ENCODE measurements at places on chromosomes 7 and 10.

DNA sequence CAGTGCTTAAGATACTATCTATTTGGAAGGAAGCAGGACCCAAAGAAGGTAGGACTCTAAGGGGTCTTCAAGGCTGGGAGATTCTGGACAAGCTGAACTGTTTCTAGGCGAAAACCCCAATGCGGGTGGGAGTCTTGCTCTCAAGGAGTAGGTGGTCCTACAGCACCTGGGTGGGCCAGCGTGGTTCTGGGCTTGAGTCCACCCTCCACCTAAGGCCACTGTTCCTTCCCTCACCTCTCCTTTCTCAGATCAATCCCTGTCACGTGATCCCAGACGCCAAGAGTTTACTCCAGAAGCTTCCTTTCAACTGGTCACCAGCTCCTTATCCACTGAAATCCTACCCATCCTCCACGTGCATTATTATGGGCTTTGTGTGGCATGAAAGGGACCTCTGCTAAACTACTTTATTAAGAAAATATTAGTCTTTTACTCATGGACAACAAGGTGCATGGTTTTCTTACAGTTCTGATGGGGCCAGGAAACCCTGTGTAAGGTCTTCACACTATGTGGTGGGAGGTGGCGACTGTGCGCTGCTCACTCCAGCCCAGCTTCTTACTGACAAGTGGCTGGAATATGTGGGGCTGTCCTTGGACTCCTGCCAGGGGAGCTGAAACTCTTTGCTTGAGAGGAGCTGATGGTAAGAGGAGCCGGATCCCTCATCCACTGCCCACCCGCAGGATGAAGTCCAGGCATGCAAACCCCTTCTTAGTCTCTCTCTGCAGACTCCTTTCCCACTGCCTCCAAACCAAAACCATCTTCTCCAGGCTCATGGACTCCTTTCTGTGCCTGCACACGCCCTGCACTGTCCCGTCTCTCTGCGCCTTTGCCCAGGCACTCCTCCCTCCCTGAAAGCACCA is 1.6 kb downstream of the ZNF746 start:
- no peak for DNase-seq

DNA sequence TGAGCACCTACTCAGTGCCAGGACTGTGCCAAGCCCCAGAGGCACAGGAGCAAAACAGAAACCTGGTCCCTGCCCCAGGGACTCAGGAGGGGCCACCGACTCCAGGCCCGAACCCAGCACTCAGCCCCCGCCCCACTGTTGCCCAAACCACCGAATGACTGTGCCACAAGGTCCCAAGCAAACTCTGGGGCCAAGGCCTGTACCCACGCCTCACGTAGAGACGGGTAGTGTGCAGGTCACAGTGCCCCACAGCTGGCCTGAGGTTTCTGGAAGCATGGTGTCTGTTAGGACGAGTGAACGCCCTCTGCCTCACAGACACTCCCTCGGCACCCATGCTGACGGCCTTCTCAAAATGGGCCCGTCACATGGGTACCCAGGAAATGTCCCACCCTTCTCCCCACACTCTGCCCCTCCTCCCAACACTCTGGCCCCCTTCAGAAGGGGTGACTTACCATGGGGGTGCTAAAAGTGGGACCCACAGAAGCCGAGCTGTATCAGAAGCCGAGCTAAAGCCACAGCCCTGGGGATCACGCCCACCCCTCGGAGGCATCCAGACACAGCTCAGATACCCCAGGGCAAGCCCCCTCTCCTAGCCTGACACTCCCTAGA is 44.2 kb downstream of the CTBP2 start:
- no peak for DNase-seq

DNA sequence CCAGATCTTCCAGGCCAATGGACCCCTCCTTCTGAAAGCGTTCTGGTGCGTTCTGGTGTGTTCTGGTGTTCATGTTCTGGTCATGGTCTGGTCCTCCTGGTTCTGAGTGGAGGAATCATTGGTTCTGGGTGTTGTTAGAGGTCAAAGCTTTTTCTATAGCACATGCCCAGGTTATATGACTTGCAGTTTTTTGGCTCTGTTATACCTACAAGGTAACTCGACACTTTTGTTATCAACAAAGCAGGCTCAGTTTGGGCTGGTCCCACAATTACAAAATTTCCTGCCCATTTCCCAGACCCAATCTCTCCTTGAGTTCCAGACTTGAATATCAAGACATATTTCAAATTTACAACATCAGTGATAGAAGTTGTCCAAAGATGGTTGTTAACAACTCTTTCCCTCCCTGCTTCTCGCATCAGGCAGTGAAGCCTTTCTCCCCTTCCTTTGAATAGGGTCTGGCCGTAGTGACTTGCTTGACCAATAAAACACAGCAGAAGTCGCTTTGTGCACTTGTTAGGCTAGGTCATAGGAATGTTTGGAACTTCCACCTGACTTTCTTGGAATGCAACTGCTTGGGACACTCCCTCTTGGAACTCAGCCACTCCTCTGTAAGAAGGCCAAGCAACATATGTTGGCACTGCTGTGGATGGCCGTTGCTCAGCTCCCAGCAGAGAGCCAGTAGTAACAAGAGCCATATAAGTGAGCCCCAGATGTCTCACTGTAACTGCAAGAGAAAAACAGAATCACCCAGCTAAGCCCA is 83.1 kb upstream of the STEAP1B start:
- DNase-seq, result no peak

GRCh38 chr7:18960725-18961124 is 156.7 kb downstream of the TWIST1 start:
- no peak for DNase-seq

- no peak for DNase-seq
Measured at GRCh38 chr7:92754919-92755581, 81.3 kb downstream of the CDK6 start.

- no peak for DNase-seq
Measured at GRCh38 chr7:149561072-149561471, 63.5 kb upstream of the ZNF746 start.

GRCh38 chr7:77665161-77665560 is 31.1 kb upstream of the RSBN1L start:
- no peak for DNase-seq

- DNase-seq, result no peak
Measured at GRCh38 chr7:118059209-118059608, 124.8 kb upstream of the LSM8 start.

DNA sequence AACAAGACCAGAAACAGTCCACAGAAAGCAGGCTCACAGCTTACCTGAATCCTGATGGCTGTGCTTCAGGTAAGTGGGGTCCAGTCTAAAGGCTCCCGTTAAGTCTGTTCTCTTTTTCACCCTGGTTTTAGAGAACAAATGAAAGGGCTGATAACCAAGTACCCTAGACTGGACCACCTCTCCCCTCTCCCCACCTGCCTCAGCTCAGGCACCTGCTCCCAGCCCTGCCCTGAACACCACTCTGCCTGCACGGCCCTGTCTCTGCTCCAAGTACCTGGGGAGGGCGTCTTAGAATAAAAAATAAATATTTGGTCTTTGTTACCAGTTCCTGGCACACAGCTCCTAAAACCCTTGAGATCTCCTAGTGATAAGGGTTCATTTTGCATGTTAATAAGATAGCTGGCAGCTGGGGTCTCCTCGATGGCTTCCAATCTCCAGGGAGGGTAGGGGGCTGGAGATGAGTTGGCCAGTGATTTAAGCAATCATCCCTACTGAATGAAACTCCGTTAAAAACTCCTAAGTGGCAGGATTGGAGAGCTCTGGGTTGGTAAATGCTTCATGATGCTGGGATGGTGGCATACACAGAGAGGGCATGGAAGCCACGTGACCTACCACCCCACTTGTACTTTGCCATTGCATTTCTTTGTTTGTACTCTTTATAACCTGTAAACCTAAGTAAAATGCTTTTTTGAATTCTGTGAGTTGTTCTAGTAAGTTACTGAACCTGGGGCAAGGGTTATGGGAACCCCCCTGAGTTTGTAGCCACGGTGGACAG is 29.8 kb upstream of the FIGNL1 start:
- DNase-seq, result no peak

DNA sequence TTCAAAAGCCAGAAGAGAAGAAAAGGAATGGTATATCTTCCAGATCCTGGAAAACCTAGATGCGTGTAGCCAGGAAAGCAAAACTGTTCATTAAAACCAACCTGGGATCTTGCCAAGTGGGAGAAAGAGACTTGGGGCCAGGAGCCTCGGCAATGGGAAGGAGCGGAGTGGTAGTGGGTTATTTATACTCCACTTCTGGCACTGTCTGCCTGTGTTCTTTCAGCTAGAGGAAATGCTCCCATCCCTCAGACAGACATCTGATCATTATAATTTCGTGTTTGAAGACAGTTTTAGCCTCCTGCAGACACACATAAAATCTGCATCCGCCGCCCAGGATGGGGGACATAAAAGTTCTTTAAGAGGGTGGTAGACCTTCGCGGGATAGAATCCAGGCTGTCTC is 421.6 kb downstream of the RPS24 start:
- no peak for DNase-seq

DNA sequence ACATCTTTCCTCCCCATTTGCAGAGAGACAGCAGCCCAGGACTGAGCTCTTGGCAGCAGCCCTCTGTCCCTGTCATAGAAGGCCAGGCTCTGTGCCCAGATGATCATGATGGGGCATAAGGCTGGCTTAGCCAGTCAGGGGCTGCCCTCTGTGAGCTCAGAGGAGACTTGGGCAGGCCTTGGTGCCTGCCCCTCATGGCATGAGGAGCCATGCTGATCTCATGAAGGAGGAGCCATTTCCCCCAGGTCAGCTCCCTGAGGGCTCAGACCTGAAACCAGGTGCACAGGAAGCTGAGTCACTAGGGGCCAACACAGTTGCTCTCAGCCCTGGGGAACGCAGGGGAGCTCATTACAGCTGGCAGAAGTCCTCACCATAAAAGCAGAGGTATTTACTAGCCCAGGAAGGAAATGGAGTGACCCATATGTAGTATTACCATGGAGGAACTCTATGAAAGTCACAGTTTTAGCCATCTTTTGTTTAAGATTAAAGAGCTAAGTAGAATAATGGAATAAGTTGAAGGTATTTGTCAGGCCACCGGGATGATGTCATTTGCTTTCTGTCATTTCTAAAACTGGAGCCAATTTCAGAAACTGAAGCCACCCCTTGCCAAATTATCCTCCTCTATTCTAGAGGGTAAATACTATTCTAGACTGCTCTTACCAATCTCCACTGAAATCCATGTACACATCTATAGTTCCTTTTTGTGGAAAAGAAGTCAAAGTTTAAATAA is 362.4 kb upstream of the ZNF32 start:
- no peak for DNase-seq

GRCh38 chr7:55124989-55125875 is 106.4 kb downstream of the EGFR start:
- DNase-seq, result no peak

DNA sequence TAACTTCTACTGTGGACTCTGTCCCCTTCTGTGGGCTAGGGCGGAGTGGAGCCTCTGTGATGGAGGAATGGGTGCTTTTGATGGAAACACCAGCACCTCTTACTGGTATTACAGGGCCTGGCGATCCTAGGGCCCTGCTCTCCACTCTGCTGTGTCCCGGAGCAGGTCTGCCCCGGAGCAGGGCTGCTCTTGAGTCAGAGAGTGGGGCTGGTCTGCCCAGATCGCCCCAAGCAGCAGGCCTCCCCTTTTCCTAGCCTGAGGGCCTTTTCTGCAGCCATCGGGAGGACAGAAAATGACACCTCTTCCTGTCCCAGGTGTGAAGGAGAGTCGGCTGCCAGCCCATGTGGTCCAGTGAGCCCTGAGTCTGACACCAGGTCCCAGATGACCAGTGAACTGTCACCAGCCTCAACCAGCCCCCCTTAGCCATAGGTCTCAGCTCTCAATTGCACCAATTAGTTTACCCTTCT is 1.4 kb downstream of the ZNF282 start:
- no peak for DNase-seq

DNA sequence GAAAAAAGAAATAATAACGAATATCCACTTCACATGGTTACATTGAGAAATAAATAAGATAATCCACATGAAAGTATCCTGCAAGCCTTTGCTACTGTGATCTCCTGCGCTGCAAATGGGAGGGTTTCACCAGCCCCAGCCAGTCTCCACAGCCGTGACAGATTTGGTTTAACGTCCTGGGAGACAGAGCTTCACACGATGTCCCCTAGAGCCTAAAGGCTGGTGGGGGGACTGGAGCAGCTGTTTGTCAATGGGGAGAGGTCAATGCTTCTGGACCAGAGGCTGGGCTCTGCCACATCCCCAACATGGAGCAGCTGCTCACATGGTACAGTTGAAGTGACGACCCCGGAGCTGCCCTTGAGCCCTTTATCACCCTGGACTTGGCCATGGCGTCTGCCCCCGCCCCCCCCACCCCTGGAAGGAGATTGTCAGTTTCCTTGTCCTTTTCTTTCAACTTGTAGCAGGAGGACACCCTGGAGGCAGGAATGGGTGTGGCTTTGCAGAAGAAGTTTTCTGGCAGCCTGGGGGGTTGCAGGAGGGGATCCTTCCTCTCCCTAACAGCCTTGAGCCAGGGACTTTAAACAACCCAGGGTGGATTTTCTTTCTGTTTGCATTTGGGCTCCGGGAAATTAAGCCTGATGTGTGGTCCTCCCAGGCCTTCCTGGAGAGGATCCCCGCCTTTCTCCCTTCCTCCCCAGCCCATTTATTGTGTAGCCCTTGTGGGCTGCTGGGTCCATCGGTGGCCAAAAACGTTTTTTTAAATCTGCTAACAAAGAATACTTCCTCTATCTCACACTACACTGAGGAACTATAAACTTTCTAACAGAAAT is 37.0 kb upstream of the MXI1 start:
- DNase-seq, result no peak

DNA sequence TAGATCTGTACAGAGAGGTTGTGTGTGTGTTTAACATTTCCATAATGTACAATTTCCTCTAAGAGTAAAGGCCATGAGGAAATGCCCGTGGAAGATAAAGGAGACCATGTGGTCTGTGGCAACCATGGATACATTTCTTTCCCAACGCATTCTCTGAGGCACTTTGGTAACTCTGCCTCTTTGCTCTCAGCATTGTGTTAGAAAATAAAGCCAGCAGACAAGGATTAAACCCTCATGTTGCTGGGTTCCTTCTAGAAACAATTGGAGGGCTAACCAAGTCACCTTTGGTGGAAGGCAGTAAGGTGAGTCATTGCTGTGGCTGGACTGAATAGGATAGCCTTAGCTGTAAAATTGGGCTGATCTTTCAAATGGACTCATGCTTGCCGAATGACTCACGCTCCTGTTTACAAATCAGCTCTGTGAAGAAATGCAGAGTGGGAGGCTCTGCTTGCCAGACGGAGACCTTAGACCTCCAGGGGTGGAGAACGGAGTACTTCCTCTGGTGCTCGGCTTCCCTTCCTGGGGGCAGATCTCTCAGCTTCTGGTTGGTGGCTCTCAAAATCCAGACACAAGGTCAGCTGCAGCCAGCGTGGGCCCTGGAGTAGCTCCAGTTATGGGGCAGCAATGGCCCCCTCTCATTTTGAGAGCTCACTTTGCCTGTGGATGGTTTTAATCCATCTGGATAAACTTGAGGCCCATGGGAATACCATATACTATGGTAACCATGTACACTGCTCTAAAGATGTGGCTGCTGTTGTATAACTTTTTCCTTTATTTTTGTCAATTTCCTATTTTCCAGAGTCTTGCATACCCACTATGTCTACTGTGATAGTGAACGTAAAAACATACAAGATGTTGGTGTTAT is 137.3 kb downstream of the TCF7L2 start:
- no peak for DNase-seq

DNA sequence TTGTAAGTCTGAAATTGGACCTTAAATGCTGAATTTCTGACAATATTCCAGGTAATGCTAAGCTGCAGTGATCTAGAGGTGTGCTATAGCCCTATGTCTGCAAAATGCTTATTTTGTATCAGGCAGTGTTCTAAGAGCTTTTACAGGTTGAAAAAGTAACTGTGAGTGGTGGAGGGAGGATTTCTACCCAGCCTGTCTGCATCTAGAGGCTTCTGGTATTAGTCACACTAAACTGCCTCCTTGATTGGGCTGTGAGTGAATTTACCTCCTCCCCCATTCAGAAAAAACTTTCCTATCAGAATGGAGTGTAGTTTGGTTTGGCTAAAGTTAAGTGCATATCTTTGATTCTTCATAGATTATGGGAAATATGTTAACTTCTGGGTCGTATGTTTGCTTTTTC is 56.8 kb downstream of the BBS9 start:
- DNase-seq, result no peak

Data from stimulated activated CD4-positive, alpha-beta T cell treated with anti-CD3 and anti-CD28 coated beads, Interleukin-12 subunit alpha, Interleukin-12 subunit beta, amount 100 ng/mL, for 24 hours (primary cell).